ENCODE measurements at places on chromosomes 13 and 19.

DNA sequence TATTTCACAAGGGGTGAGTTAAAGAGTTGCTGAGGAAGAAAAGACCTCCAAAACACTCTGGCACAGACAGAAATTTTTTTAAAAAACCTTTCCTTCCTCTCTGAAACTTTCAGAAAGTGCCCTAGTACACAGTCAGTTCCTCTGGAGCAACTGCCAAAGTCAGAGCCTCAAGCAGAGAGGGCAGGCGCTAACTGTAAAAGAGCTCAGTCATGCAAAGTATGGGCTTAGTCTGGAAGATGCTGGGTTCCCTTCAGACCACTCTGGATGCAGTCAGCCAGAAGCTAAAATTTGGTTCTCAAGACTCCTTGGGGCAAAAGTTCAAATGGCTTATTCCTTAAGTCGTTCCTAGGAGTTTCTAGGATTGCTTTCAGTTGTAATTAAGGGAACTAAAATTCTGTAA lies 671.6 kb downstream of the PCDH9 start:
- DNase-seq, result peak; percentile 12

DNA sequence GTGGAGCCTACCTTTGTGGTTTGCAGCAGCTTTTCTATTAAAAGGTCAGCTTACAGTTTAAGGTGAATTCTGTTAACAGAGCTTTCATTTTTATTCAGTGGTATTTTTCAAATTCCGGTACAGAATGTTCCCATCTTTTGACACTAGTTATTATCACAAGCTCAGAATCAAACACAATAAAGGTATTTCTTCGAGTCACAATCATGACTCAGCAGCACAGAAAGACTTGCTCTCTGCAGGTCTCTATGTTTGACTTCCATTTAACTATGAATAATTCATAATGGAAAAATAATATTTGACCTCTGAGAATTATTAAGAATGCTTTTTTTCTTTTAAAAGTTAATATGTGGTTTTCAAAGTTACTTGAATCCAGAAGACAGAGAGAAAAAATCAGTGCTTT lies 28.2 kb downstream of the DACH1 start:
- DNase-seq, result no peak

- peak; percentile 71 for DNase-seq
Observed at GRCh38 chr19:16559780-16560276, 12.4 kb downstream of the SLC35E1 start.

GRCh38 chr13:75803164-75803611 lies 167.1 kb downstream of the LMO7 start:
- no peak for DNase-seq

- no peak for DNase-seq
Observed at GRCh38 chr19:48530066-48530720, 18.6 kb upstream of the LMTK3 start.

GRCh38 chr19:19297759-19298158 lies 22.6 kb downstream of the SUGP1 start:
- DNase-seq, result no peak

- DNase-seq, result no peak
Observed at GRCh38 chr19:56139847-56140582, 1.1 kb upstream of the ZNF444 start.

GRCh38 chr13:114166381-114167131 lies 12.5 kb upstream of the CFAP97D2 start:
- no peak for DNase-seq

DNA sequence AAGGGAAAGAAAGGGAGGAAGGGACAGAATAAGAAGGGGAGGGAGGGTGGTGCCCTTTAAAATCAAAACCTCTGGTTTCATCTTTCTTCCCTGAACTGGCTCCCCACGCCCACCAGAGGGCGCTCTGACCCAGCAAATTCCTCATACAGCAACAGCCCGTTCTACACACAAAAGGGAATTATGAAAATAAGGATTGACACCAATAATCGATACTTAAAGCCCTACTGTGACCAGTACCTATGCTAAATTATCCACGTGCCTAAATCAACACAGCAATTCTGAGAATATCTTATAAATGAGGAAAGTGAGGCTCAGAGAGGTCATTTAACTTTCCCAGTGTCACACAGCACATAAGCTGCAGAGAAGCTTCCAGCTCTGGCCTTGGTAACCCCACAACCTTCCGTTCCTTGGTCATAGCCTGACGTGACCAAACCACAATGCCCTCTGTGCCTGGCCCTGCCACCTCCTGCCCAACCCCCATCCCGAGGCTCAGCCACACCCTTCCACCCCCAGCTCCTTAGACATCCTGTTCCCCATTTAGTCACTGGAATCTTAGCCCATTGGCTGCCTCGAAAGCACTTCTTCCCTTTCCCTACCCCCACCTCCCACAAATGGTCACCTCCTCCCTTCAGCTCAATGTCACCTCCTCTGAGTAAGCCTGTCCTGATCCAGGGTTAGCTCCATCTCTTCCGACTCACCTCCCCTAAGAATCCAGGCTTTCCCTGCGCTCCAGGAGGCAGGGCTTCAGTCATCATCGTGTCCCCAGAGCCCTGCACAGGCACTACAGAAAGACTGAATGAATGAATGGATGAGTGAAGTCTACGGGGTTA lies 34.2 kb upstream of the PNMA8B start:
- peak; percentile 43 for DNase-seq

GRCh38 chr13:24038841-24039330 lies 121.6 kb upstream of the SPATA13 start:
- peak; percentile 50 for DNase-seq

DNA sequence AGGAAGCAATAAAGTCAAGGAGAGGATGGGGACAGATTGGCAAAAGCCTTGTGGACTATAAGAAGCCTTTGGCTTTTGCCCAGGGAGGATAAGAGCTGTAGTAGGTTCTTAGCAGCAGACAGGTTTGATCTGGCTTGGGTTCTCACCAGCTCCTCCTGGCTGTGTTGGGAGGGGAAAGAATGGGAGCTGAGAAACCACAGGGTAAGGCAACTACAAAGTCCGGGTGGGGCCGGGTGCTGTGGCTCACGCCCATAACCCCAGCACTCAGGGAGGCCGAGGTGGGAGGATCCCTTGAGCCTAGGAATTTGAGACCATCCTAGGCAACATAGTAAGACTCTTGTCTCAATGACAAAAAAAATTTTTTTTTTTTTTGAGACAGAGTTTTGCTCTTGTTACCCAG lies 20.6 kb downstream of the NECTIN2 start:
- no peak for DNase-seq

GRCh38 chr13:99981735-99982035 lies at the start of gene ZIC2:
ZIC2 (plus strand) TSS chr13:99981784; CDS start chr13:99982065, 281 bp downstream.
- DNase-seq, result no peak

All from astrocyte of the cerebellum (primary cell).